Putamen (tissue), 1 donor: ENCODE measurements at places on chromosomes 1 and 21.

- DNase-seq = no peak
Observed at GRCh38 chr1:170067253-170067819, 7.2 kb downstream of the KIFAP3 start.

GRCh38 chr1:152699746-152700145 lies 1.6 kb downstream of the LCE2A start:
- no peak for DNase-seq

- DNase-seq = peak; percentile 52
Observed at GRCh38 chr1:204723131-204723787, 37.7 kb upstream of the LRRN2 start.

DNA sequence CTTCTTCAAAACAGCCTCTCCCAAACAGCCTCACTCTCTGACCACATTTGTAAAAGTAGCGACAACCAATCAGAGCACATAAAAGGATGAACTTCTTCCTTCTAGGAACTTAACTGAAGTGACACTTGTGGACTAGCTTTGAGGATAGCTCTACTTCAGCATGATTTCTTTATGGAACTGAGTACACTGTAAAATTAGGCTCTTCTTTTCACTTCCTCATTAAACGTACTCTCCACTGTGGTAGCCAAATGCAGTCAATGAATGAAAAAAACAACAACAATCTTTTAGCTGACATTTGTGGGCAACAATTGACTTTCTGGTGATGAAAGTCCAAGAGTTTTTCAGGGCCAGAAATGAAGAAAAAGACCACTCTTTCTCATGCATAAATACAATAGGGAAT lies 9.6 kb downstream of the LRRC53 start:
- no peak for DNase-seq

DNA sequence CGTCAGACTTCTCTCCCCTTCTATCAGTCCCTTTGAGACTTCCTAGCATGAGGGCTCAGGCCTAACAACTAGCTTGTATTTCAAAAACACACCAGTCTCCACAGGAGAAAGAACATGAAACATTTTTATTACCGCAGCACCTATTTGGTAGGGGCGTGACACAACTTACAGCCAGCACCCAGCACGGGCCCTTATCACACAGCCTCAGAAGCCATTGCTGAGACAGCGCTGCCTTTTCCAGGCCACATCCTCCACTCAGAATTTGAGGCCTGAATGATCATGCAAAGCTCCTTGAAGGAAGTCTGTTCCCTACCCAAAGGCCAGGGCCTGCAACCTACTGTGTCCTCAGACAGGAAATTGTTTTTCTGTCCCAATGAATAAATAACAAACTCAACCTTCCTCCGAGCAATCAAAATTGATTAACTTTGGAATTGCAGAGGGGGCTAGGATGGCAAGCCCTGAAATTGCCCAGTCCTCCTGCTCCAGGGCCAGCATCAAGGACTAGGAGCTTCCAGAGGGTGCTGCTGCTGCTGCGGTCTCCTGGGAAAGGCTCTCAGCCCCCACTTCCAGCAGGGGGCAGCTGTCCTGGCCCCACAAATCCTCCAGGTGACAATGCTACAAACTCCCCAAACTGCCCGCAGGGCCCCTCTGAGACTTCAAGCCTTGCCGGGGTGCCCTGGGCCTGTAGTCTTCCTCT lies 94.3 kb upstream of the GALNT2 start:
- DNase-seq = no peak

DNA sequence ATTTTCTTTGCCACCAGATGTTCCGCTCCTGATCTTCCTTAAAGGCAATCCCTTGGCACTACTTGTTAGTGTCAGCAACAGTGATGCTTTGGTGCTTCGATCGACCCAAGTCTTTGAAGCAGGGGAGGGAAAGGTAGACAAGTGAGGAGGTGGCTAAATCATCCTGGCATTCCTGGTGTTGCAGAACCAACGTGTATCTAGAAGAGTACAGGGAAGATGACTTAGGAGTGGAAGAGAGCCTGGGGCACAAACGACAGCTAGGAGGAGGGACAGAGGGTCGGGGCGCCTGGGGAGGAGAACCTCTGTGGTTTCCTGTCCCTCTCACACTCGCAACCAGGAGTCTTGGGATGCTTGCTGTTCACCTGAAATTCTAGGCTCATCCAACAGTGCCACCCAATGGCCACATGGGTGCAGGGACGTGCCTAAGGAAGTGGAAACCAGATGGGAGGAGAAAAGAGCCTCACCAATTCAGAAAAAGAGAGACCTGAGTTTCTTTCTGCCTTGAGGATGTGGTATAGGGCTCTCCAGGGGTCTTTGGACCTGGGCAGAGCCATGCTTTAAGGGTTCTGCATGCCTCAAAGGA lies 9.5 kb upstream of the KCNA2 start:
- DNase-seq = peak; percentile 87

DNA sequence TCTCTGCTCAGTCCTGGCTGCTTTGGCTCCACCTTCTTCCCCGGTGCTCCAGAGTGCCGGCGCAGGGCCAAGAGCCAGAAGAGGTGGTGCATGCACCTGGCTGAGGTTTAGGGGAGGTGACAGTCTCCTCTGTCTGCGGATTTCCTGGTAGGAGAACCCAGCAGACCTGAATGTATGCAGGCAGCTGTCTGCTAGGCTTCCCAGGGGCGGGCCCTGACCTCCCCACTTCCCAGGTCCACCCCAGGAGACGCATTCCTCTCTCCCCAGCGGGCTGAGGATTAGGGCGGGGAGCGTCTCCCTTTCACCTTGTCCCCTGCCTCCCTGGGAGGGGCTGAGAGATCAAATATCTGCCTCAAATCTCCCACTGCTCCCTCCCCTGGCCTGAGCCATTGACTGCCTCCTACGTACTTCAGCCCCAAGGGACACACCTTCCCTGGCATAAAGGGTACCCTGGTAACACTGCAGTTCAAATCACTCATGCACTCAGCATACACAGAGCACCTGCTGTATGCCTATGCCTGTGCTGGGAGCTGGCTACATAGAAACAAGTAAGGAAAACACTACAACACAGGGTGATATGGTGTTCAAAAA lies 27.5 kb downstream of the DMBX1 start:
- DNase-seq = no peak

- no peak for DNase-seq
Observed at GRCh38 chr1:188350104-188350503, 1521.4 kb downstream of the PLA2G4A start.

- DNase-seq = no peak
Observed at GRCh38 chr1:190138266-190138665, 339.4 kb downstream of the BRINP3 start.

DNA sequence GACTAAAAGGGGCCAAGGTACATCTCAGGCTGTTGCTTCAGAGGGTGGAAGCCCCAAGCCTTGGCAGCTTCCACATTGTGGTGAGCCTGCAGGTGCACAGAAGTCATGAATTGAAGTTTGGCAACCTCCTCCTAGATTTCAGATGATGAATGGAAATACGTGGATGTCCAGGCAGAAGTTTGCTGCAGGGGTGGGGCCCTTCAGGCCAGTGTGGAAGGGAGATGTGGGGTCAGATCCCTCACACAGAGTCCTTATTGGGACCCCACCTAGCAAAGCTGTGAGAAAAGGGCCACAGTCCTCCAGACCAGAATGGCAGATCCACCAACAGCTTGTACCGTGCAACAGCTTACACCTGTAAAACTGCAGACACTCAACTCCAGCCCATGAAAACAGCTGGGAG lies 67.4 kb upstream of the PTGS2 start:
- DNase-seq = no peak

DNA sequence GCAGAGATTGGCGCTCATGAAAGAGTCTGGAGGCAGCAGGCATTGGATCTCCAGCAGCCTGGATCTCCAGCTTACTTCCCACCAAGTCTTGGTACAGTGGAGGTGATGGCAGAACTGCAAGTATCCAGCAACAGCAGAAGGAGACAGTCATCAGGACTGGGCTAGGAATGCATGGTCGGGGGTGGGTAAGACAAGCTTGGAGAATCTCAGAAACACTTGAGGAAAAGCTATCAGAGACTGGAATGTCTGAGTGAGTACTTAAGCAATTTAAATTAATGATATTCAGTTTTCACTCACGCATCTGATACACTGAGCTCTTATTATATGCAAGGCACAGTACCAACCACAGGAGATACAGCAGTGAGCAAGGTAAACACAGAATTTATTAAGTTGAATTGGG lies 9.8 kb downstream of the TMEM35B start:
- no peak for DNase-seq

GRCh38 chr1:47692196-47692595 lies 254.4 kb downstream of the FOXD2 start:
- DNase-seq = no peak

DNA sequence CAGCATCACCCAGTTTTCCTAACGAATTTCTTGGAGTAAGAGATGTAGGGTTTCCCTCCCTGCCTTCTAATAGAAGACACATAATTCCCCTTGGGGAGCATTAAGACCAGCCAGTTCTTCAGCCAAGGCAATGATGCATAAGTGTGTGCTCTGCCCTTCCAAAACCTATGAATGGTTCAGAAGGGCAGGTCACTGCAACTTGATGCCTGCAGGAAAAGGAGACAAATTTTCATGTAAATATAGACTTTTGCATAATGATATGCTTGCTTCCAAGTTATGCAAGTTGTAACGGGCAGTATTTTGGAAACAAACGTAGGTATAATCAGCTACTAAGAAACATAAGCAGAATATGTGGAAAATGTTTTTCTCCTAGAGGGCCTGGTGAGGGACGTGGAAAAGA lies 31.6 kb downstream of the PTGS2 start:
- DNase-seq = no peak

GRCh38 chr1:34984435-34984792 lies 733 bp downstream of the TMEM35B start:
- no peak for DNase-seq

DNA sequence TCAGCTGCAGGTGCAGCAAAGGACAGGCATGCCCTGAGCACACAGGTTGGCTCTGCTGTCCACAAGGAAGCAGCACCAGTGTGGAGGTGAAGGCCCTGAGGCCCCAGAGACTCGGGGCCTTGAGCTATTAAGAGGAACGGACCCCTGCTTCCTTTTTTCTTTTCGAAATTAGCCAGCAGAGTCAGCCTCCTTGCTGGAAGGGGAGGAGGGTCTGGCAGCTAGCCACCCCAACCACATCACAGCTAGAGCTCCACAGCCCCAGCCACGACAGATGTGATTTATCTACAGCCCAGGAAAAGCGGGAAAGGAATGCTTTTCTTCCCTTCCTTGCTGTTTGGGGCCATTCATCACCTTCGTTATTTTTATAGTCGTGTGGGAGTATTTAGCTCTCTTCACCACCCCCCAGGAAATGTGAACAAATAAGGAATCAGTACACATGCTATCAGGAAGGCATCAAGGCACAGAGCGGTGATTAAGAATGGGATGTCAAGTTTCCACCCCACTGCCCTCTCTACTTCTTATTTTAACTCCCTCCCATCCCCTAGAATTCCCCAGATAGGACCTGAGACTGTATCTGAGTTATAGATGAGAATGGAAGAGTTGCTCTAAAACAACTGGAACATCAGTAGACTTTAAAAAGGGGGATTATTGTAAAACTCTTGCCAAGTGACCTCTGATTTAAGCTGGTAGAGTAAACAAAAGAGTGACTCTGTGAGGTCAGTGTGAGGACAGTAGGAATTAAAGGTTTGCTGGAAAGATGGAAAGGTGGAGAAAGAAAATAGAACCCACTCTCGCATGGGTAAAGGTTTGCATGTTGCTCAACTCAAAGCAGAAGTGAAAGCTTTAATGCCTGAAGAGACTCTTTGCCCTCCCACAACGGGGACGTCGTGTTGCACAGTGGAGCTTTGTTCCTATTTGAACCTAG lies 224.7 kb upstream of the GJB5 start:
- DNase-seq = peak; percentile 2

- DNase-seq = no peak
Observed at GRCh38 chr1:173470608-173471007, 6.5 kb upstream of the PRDX6 start.

DNA sequence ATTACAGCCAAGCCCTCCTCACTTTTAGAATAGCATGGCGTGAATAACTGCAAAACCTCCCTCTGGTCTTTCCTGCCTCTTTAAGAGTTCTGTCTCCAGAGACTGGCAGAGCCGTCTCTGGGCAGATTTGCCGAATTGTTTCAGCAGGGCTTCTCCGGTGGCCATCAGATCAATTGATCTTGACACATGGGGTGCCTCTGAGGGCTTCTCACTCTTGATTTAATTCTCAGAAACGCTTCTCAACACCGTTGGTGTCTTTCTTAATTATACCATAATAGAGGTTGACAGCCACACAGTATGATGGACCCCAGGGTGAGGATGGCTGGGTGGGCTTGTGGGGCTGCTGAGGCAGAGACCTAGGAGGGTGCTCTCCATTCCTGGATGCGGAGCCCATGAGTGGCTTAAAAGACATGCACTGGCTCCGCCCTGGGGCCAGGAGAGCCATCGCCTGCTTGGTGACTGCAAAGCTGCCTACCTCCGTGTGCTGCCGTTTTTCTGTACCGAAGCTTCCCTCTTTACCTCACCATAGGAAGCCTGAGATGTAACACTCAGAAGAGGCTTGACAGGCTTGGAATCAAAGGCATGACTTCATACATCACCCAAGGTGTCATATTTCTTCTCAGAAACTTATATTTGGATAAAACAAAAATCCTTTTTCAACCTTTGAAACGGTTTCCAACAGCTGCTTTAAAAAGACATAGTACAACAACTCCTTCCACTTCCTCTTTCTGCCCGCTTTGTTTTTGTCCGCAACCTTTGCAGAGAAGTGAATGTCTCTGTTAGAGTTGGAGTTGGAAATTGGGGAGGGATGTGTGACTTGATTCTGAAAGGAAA lies 82.9 kb downstream of the GALNT2 start:
- no peak for DNase-seq

- peak; percentile 42 for DNase-seq
Observed at GRCh38 chr1:221435504-221435904, 306.4 kb downstream of the DUSP10 start.

DNA sequence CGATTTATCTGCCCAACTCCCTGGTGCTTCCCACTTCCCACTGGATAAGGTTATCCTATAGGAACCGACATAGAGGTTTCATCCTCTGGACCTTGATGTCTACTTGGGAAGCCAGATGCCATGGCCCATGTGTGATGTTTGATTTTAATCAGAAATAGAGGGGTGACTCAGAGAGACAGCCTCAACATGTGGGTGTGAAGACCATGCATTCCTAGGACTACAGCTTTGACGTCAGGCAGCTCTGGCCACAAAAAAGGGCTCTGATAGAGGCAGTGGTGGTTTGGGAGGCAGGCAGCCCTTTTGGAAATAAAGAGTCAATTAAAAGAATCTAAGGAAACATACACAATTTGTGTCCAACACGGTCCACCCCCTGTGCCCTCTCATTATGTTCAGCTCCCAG lies 5.2 kb upstream of the SH2D2A start:
- no peak for DNase-seq

DNA sequence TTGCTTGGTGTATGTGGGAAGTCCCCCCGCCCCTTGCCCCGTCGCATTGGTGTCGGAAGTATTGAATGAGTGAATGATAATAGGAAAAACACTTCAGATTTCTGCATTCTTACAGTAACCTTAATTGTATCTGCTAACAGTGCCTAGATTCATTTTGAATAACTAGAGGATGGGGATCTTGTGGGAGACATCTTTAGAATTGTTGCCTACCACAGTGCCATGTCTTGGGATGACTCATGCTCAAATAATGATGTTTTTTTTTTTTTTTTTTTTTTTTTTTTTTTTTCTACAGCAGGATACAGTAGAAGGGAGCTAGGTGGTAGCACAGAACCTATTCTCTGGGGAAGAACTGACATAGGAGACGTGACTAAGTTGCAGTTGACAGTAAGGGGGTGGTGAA lies 237.9 kb downstream of the USP25 start:
- no peak for DNase-seq

GRCh38 chr21:45941338-45941710 lies 40.2 kb upstream of the COL6A1 start:
- no peak for DNase-seq

- no peak for DNase-seq
Observed at GRCh38 chr1:204278251-204278650, 64.5 kb upstream of the GOLT1A start.

- DNase-seq = no peak
Observed at GRCh38 chr1:225437710-225438437, 10.0 kb upstream of the LBR start.
